SHP77 (cell line): ENCODE measurements at places on chromosomes 12 and 14.

DNA sequence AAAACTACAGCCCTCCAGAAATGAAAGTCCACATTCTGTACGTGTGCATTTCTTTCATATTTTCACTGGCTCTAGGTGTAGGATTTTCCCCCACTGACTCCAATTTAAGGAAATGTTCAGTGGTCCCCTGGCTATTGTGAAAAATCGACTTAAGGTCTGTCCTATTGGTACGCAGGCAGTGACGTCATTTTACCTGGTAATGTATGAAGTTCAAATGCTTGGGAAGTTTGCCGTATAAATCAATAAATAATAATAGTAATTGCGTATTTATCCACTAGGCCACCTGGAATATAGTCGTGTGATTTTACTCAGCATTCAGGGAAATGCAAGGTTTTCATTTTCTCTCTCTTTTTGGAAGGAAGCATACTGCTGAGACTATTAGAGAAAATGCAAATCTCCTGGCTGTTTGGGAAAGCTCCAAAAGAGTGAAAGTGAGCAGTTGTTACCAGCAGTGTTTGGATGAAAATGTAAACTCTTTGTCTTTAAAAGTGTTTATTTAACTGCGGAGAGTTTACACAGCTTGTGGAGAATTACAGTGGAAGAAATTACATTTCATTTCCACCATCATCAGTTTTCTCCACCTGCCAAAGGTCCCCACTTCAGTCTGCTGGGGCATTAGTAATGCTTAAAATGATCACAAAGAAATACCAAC is 107.0 kb downstream of the EXOC5 start:
- peak; percentile 2 for DNase-seq

DNA sequence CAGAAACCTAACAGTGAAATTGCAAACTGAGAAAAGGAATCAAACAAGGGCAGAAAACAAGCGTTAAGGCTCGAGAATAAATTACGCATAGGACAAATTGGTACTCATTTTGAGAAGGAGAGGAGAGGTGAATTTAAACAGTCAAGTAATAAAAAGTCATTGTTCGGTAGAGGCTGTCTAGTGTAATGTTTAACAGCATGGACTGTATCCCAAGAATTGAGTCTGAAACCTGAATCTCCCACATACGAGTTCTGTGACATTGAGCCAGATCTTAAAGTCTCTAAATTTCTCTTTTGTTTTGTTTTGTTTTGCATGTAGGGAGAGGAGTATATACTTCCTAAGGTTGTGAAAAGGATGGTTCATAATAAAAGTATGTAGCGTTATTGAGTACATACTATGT is 216.5 kb upstream of the BTG1 start:
- DNase-seq = no peak

GRCh38 chr12:117097159-117097558 is 2.1 kb downstream of the TESC start:
- DNase-seq = peak; percentile 53

GRCh38 chr12:28415755-28416154 is 225.5 kb downstream of the CCDC91 start:
- DNase-seq = no peak

- no peak for DNase-seq
Observed at GRCh38 chr12:70772836-70773235, 135.6 kb upstream of the PTPRB start.

- DNase-seq = no peak
Observed at GRCh38 chr14:34863844-34864243, 11.3 kb downstream of the BAZ1A start.

DNA sequence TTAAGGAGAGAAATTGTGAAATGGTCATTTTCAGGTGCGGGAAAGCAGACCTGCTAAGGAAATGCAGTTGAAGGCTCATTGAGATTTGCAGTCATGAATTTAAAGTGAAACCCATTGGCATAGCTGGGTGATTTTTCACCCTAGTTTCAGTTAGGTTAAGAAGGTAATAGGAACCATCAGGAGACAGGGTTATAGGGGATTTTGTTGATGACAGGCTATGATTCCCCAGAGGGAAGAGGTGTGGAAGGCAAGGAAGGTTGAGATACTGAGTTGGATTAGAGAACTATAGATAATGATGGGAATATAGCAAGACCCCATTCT is 22.7 kb upstream of the BMAL2 start:
- DNase-seq = no peak

- no peak for DNase-seq
Observed at GRCh38 chr12:70398862-70399261, 32.8 kb downstream of the KCNMB4 start.

GRCh38 chr12:89393551-89394121 is 41.3 kb upstream of the DUSP6 start:
- no peak for DNase-seq

- no peak for DNase-seq
Observed at GRCh38 chr12:23950775-23951451, 1.4 kb upstream of the SOX5 start.

- DNase-seq = no peak
Observed at GRCh38 chr12:42798811-42799438, 209.4 kb upstream of the PRICKLE1 start.

GRCh38 chr12:1313906-1314305 is 280.5 kb downstream of the FBXL14 start:
- no peak for DNase-seq

DNA sequence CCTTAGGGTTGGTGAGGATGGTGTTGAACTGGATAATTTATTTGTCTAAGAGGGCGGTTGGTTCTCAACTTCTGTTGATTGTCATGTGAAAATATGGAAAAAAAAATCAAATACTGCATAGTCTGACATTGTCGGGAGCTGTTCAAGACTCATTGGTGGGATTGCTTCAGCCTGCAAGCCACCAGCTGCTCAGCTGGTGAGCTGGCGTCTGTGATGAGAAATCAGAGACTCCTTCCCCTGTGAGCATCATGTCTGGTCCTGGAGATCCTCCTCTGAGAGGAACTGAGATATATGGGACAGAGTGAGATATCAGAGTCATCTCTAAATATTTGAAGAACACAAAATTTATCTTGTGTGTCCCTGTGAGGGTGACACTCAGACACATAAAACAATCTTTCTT is 49.9 kb downstream of the TRIM9 start:
- DNase-seq = no peak
